Upper lobe of left lung (tissue), 6 donors: ENCODE measurements at places on chromosomes 16 and 17. TPM values are rescaled to one million over a fixed set of nuclear protein-coding genes. Genes with fewer than 3 reads are reported as not detected.

Gene FOXN1
- total RNA-seq, result 0.54 TPM

Gene MRPL45
- 5.7 TPM for total RNA-seq

Gene GRAPL
- 4.7 TPM for total RNA-seq

Gene RNF227
- total RNA-seq, result 5.5 TPM

DNA sequence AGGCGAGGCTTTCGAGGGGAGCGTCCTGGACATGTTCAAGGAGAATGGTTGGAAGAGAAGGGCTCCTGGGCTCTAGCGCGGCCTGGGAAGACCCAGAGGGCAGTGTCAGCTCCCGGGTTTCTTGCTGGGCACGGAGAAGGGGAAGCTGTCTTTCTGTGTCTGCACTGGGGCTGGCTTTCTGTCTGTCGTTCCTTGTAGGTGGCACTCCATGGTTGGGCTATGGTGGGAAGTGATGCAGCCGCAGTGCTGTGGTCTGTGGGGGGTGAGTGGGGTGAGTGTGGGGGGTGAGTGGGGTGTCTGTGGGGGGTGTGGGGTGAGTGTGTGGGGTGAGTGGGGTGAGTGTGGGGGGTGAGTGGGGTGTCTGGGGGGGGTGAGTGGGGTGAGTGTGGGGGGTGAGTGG lies 13.7 kb downstream of the RNF213 start:
- H3K27ac ChIP-seq, result no peak overlapping the region
- peaks cover 13% of the 10 kb centered on the region for H3K4me1 ChIP-seq

GRCh38 chr17:82767041-82767754 lies 15.3 kb downstream of the TBCD start:
- H3K27me3 ChIP-seq, result no peaks in the 10 kb centered on the region
- peak; percentile 35 for DNase-seq
- H3K36me3 ChIP-seq, result peaks cover 7% of the 10 kb centered on the region
- no peak overlapping the region for H3K27ac ChIP-seq

GRCh38 chr17:58189436-58190146 lies 2.9 kb upstream of the EPX start:
- H3K27me3 ChIP-seq, result no peaks in the 10 kb centered on the region
- H3K4me1 ChIP-seq, result no peaks in the 10 kb centered on the region
- DNase-seq, result peak; percentile 87
- H3K27ac ChIP-seq, result no peak overlapping the region
- H3K36me3 ChIP-seq, result no peaks in the 10 kb centered on the region

DNA sequence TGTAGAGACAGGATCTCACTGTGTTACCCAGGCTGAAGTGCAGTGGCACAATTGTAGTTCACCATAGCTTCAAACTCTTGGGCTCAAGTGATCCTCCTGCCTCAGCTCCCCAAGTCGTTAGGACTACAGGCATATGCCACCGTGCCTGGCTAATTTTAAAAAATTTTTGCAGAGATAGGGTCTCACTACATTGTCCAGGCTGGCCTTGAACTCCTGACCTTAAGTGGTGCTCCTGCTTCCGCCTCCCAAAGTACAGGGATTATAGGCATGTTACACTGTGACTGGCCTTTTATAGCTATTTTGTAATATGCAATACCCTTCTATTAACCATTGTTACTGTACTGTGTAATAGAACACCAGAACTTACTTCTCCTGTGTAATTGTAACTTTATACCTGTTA lies 139.3 kb upstream of the ZNF267 start:
- H3K36me3 ChIP-seq, result peaks cover 49% of the 10 kb centered on the region
- H3K4me3 ChIP-seq, result no peak overlapping the region
- no peaks in the 10 kb centered on the region for H3K27me3 ChIP-seq
- no peak for DNase-seq
- no peak overlapping the region for H3K27ac ChIP-seq

DNA sequence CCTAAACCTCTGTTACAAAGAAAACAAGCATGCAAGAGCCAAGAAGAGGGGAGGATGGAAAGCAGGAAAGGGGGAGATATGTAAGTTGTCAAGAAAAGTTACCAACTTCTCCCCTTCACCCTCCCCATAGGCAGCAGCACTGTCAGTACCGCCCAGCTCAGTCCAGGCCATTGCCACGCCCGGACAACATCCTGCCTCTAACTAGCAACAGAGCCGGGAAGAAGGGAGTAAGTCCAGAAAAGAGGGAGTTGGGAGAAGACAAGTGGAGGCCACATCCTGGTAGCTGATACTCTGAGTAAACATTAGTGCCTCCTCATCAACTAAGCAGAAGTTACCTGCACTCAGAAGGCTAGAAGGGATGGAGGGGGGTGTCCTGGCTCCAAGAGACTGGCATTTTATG lies 113.6 kb downstream of the SMG6 start:
- H3K4me3 ChIP-seq, result no peak overlapping the region
- peaks cover 17% of the 10 kb centered on the region for H3K36me3 ChIP-seq
- H3K4me1 ChIP-seq, result peaks cover 37% of the 10 kb centered on the region
- no peak for DNase-seq

DNA sequence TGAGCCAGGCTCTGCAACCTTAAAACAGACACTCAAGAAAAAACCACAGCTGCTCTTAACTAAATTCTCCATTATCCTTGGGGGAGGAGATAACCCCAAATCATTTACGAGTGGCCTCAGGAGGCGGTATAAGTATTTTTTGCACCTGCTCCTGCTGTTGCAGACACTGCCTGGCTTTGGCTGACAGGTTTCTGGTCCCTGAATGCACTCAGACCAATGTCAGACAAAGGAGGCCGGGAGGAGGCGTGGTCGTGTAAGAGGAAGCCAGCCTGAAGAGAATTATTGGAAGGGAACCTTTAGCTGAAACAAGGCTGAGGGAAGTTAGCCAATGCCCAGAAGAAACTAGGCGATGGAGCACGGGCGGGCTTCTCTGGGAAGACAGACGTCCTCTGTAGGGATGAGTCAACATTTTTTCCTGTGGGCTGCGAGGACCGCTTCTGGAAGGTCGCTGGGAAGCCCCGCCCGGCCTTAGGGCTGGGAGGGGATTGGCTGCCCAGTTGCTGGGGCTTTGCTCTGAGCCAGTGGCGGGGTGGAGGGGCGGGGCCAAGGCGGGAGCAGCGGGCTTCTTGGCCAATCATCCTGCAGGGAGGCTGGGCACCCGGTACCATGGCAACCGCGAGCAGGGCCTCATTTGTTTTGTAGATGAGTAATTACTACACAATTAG lies 82.3 kb downstream of the CCDC182 start:
- H3K4me3 ChIP-seq, result peak overlapping the region; percentile 31
- DNase-seq, result peak; percentile 90
- H3K27ac ChIP-seq, result peak overlapping the region; percentile 65

GRCh38 chr17:14604591-14605266 lies 303.8 kb downstream of the HS3ST3B1 start:
- H3K27me3 ChIP-seq, result no peaks in the 10 kb centered on the region
- H3K4me3 ChIP-seq, result no peak overlapping the region
- peak overlapping the region; percentile 8 for H3K27ac ChIP-seq
- H3K36me3 ChIP-seq, result no peaks in the 10 kb centered on the region
- DNase-seq, result no peak

DNA sequence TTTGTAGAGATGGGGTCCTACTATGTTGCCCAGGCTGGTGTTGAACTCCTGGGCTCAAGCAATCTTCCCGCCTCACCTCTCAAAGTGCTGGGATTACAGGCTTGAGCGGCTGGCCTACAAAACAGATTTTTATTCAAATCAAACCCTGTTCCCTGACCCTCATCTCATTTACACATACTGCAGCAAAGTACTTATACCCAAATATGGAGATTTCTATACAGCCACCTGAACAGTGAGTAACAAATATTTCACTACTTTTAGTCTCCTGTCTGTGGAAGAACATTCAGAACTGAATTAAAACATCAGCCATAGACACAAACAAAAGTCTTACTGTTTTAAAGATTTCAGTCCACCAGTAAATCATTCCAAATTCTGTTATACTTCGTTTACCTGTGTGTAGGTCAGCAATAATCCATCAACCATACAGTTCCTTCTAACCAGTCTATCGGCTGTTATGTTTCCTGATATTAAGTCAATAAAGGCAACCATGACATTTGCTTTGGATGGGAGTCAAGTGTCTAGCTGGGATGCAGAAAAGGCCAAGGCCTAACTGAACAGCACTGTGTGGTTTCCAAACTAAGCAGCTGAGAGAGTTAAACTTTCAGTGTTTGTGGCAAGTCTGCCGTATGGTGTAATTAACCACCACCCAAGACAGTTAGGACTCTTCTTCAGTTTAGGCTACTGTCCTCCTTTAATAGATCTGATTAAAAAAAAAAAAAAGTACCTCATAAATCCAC lies 22.3 kb downstream of the ERN1 start:
- no peaks in the 10 kb centered on the region for H3K27me3 ChIP-seq
- H3K4me1 ChIP-seq, result peaks cover 45% of the 10 kb centered on the region
- H3K4me3 ChIP-seq, result no peak overlapping the region
- no peaks in the 10 kb centered on the region for H3K36me3 ChIP-seq
- DNase-seq, result no peak
